EL (cell line): ENCODE measurements at places on chromosomes 5 and 9.
A peak's percentile ranks its signal among the peaks of the same experiment; 100 is the strongest.

DNA sequence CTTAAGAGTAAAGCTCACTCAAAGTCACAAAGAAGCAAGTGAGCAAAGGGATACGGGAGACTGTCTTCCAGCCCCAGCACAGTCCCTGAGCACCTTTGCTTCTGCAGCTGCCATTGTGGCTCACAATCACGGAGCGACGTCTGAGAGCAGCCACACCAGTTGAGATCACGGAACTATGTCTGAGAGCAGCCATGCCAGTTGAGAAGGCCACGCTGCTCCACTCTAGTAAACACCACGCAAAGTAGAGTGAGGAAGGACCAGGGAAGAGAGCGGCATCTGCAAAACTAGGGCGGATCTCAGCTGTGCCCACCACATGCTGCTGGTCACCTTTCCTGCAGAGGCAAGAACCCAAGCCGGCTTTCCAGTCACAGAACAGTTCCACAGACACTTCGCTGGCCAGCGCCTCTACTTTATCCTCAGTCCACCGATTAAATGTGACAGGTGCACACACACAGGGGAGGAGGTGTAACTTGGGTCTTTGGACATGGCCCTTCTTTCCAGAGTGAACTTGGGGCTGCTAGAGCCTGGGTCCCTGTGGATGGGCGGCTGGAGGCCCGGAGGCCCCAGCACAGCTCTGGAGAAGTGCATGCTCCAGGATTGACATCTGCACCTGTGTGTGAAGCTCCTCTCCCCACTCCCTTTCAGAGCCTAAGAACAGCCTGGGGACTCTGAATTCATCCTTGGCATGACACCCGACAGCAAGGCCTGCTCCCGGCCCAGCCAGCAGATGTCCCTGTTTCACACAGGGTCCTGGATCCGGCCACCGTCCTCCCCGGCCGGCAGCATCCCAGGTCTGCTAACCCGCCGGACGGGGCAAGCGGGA is 324.9 kb upstream of the IRX4 start:
- no peak for DNase-seq

- no peak for DNase-seq
Observed at GRCh38 chr9:72949918-72950325, 2.9 kb downstream of the ALDH1A1 start.

DNA sequence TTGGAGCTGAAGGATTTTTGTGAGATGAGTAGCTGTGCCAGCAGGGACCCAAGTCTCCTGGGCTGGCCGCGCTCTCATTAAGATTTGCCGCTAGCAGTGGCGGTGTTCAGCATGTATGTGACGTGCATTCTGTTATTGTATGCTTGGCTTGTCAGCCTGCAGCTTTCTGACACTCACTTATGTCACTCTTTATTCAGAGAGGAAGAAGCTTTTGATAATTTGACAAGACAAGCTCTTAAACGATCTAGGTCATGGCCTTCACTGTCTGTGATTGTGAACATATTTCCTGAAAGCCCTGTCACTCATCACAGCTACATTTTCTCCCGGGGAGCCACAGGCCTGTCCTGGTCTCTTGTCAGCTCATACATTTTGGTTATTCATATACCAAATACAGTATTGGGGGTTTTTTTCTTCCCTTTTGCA is 98.2 kb upstream of the GRHPR start:
- DNase-seq: no peak

GRCh38 chr9:77510666-77511065 is 137.5 kb downstream of the GNA14 start:
- DNase-seq: no peak

DNA sequence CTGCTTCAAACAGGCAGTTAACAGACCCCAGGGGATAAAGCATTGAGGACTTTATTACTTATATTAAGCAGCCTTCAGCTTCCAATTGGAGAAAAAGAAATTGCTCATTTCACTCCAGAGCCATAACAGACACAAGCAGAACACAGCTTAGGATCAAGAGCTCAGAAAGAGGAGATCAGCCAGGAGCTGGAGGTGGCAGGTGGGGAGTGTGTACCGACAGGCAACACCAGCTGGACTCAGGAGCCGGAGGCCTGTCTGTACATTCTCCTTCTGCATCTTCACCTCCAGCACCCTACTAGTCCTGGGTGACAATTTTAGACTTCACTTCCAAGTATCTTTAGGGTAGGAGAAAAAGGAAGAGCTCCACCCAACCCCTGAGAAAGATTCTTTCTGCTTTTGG is 35.8 kb downstream of the NRG2 start:
- no peak for DNase-seq

GRCh38 chr9:94843134-94843533 is 116.6 kb downstream of the AOPEP start:
- no peak for DNase-seq

GRCh38 chr9:74570879-74571512 is 73.9 kb downstream of the RORB start:
- DNase-seq: peak; percentile 17
